Activated naive CD4-positive, alpha-beta T cell (primary cell): ENCODE measurements at places on chromosomes 11 and 22.
A peak's percentile ranks its signal among the peaks of the same experiment; 100 is the strongest.

DNA sequence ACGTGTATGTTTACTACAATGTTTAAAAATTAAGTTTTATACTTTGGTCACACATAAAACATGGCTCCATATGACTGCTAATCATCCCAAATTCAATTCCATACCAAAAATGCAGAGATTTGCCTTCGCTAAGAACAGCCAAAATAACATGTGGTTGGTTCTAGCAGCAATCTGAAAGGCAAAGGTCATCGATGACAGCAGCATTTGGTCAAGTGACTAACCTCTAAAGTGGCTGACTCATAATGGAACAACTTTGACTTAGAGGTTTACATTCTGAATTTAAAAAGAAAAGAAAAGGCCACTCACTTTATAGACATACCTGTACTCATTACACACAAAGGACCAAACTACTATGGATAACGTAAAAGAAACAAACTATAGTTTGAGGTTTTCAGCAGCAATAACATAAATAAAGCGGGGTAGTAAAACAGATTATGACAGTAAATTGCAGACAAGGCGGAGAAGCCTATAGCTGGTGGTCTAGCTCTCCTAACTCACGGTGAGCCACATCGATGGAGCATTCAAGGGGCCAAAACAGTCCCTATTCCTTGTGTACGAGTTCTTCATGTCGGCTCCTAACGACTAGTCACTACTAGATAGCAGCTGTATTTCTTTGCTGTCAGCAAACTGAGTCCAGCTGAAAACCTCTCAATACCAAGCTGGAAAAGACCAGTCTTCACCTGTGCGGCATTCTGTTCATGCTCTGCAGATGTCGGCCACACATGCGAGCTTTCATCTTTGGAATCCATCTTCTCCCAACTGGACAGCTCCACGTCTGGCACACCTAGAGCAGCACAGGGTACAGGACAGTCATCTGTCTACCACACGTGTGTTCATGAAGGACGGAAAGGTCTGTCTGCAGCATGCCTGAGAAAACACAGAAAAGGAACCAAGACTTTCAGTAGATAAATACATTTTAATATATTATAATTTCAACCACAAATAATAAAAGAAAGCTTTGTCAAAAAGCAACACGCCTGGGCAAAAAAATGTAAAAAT lies 42.1 kb downstream of the PRDM10 start:
- no peak for DNase-seq

DNA sequence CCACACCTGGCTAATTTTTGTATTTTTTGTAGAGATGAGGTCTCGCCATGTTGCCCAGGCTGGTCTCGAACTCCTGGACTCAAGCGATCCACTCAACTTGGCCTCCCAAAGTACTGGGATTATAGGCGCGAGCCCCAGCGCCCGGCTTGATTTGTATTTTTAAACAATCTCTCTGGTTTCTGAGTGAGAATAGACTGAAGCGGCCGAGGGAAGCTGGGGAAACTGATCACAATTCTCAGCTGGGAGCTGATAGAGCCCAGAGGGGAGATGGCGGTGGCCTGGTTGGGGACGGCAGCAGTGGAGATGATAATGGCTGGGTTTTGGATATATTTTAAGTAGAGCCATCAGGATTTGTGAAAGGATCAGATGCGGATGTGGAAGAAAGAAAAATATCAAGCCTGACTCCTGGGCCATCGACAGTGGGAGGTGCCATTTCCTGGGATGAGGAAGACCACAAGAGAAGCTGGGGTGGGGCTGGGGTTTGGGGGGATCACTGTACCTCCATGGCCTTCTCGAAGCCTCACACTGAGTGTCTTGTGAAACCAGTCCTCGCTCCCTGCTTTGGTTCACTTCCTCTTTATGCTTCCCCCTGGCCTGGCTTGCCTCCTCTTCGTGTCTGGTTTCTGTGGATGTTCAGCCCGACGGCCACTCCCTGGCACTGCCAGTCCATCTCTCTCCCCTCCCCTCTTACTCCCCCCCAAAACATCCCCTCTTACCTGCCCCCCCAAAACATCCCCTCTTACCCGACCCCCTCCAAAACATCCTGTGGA lies 51.9 kb downstream of the IGLL1 start:
- no peak for DNase-seq

- DNase-seq: no peak
These were observed 16.7 kb downstream of the DEAF1 start for GRCh38 chr11:678297-678696.

GRCh38 chr22:23824476-23825245 lies 14.1 kb downstream of the DERL3 start:
- DNase-seq: no peak

- peak; percentile 92 for DNase-seq
These were observed at the start of gene BUD13 for GRCh38 chr11:116772443-116773202. TSS of gene BUD13 (minus strand) at chr11:116772987. CDS start at chr11:116772964, 23 bp downstream.

- DNase-seq: no peak
These were observed 116.0 kb upstream of the TOP3B start for GRCh38 chr22:22098457-22099193.

DNA sequence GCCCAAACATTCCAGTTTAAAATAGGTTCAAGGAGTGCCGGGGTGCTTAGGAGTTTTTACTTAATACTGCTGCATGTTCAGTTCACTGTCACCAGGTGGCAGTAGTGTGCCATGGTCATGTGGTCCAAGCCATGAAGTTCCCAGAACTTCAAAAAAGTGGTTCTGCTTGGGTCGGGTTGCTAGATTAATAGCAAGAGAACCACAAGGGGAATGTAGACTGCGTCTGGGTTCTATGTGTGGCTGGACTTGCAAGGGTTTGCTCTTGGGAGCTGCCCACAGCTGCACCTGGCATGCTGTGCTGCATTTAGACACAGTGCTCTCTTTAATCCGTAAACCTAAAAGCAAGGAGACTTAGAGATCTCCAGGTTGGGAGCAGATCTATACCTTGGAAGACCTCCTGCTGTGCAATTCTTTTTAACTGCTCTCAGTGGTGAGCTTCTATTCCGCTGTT lies 6.5 kb upstream of the SPON1 start:
- DNase-seq: peak; percentile 31

- no peak for DNase-seq
These were observed 222.1 kb upstream of the ANO3 start for GRCh38 chr11:26109658-26110368.

GRCh38 chr11:102192349-102193066 lies 82.3 kb downstream of the YAP1 start:
- DNase-seq: no peak

GRCh38 chr11:17472467-17472866 lies 4.2 kb downstream of the ABCC8 start:
- no peak for DNase-seq

- no peak for DNase-seq
These were observed 3.7 kb downstream of the CBX6 start for GRCh38 chr22:38868286-38868721.

- no peak for DNase-seq
These were observed 4.6 kb upstream of the CDC42BPG start for GRCh38 chr11:64848826-64849597.

DNA sequence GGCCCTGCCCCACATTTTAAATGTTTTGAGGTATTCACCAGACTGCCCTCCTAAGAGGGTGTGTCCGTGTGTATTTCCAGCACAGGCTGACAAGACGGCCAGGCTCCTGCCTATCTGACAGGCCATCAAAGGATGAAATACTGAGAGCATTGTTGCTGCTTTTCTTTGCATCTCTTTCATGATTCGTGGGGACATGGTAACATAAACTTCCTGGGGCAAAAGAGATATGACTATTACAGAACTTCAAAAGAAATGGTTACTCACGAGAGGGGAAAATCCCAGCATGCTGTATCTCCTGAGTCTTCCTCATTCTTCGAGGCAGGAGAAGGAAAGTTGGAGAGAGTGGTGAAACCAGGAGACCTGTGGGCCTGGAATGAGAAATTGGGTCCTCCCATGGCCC lies 10.3 kb upstream of the BIK start:
- no peak for DNase-seq

DNA sequence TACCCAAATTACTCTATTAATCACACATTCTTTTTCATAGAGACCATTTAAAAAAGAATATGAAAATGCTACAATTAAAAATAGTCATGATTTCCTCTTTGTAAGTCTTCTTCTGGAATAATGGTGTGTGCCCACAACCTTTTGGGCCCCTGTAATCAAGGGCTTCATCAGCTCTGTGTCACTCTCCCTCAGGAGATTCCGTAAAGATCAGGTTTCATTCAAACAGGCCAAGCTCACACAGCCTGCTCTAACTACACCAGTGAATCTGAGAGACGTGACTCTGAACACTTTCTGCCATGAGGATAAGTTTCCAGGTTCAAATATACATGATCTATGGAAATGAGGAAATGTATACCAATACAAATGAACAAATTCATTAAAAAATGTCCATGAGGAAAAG lies 9.5 kb downstream of the DRICH1 start:
- no peak for DNase-seq

GRCh38 chr11:14422052-14422813 lies 63.2 kb upstream of the RRAS2 start:
- no peak for DNase-seq

DNA sequence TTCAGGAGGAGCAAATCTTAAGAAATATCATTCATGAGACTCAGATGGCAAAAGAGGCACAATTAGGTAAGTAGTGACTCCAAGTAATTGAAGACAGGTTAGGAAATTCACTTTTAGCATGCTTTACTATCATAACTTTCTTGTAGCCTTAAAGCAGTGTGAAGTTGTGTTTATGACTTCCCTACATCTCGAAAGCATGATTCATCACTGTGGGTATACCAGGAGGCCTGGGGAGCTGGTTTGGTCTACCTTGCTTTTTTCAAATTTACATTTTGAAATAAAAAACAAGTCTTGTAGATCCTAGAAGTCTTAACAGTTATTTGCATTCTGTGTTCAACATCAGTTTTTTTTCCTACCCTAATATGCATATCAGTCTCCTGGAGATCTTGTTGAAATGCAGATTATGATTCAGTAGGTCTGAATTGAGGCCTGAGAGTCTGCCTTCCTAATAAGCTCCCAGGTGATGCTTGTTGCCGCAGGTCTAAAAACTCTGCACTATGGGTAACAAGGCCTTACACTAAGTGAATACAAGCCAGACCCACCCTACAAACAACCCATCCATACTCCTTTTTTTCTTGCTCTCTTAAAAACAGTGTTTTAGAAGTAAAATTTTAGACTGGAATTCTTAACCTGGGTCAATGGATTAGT lies 41.4 kb downstream of the TTC17 start:
- DNase-seq: no peak

GRCh38 chr11:70541699-70542098 lies 143.4 kb downstream of the CTTN start:
- no peak for DNase-seq
